Fibroblast of lung (primary cell): ENCODE measurements at places on chromosomes 3 and 15. TPM values are rescaled to one million over a fixed set of nuclear protein-coding genes. Genes with fewer than 3 reads are reported as not detected.

DNA sequence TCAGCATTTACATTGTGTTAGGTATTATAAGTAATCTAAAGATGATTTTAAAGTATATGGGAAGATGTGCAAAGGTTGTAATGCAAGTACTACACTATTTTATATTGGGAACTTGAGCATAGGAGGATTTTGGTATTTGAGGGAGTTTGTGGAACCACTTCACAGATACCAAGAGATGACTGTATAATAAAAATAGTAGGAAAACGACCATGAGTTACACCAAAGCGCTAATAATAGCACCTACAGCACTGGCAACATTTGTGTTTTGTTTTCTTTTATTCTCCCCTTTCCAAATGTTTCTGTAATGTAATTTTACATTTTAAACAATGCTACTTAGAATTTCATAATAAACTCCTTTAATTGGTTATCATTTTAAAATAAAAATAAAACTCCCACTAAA, 10.5 kb downstream of the CNBP start:
- no peak overlapping the region for H3K4me3 ChIP-seq
- H3K27ac ChIP-seq = no peak overlapping the region
- peaks cover 15% of the 10 kb centered on the region for H3K36me3 ChIP-seq
- H3K27me3 ChIP-seq = no peaks in the 10 kb centered on the region

GRCh38 chr3:141313093-141313683, 55.1 kb upstream of the ZBTB38 start:
- H3K4me3 ChIP-seq = no peak overlapping the region
- no peaks in the 10 kb centered on the region for H3K27me3 ChIP-seq
- no peak overlapping the region for H3K27ac ChIP-seq
- no peaks in the 10 kb centered on the region for H3K36me3 ChIP-seq
- no peak for DNase-seq

DNA sequence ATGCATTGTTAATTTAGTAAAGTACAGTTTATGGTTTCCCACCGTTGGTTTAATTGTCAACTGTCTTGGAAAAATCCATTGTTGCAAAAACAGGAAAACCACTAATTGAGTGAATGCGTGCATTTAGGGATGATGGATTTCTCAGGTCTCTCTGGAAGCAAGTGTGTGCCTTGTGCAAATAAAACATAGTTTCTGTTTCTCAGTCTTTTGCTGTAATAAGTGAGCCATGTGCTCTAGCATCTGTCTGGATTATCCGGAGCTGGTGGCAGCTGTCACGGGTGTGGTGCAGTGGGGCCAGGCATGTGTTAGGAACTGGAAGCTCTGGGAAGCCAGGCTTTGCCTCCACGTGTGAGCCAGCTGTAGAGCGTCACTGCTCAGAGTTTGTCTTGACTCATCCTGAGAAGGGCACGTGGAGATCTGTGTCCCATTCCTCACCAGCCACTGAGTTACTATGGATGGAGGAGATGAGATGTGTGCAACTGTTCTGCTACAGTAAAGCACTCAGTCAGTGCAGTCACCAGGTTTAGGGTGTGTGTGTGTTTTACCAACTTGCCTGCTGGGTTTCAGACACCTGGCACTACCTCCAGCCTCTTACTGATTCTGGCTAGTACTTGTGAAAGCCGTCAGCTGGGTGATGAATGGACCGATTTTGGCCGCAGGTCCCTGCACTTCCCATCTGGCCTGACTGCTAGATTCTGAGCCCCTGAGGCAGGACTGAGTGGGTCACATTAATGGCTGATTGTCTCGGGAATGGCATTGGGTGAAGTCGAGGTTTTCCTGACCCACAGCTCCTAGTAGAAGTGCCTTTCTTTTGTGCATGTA, 7.2 kb downstream of the APBA2 start:
- H3K27me3 ChIP-seq = no peaks in the 10 kb centered on the region
- no peak overlapping the region for H3K4me3 ChIP-seq
- no peak overlapping the region for H3K27ac ChIP-seq
- H3K4me1 ChIP-seq = peaks cover 4% of the 10 kb centered on the region

- no peaks in the 10 kb centered on the region for H3K36me3 ChIP-seq
- H3K27ac ChIP-seq = no peak overlapping the region
Measured at GRCh38 chr3:120688121-120688520, 6.1 kb upstream of the HGD start.

GRCh38 chr15:85099195-85099803, 117.6 kb downstream of the PDE8A start:
- H3K36me3 ChIP-seq = no peaks in the 10 kb centered on the region
- DNase-seq = no peak
- no peak overlapping the region for H3K27ac ChIP-seq
- no peaks in the 10 kb centered on the region for H3K4me1 ChIP-seq
- no peak overlapping the region for H3K4me3 ChIP-seq

GRCh38 chr3:180401226-180401625, 200.7 kb upstream of the TTC14 start:
- H3K27me3 ChIP-seq = no peaks in the 10 kb centered on the region
- no peak overlapping the region for H3K4me3 ChIP-seq
- H3K4me1 ChIP-seq = no peaks in the 10 kb centered on the region
- H3K27ac ChIP-seq = no peak overlapping the region

- H3K4me1 ChIP-seq = no peaks in the 10 kb centered on the region
- H3K36me3 ChIP-seq = peaks cover 4% of the 10 kb centered on the region
- H3K27ac ChIP-seq = no peak overlapping the region
- DNase-seq = peak; percentile 48
Measured at GRCh38 chr15:34366271-34367065, 528 bp downstream of the LPCAT4 start.

GRCh38 chr3:58217209-58217811, 6.5 kb upstream of the DNASE1L3 start:
- DNase-seq = peak; percentile 67
- H3K27me3 ChIP-seq = peaks cover 7% of the 10 kb centered on the region
- no peak overlapping the region for H3K27ac ChIP-seq
- no peaks in the 10 kb centered on the region for H3K4me1 ChIP-seq

DNA sequence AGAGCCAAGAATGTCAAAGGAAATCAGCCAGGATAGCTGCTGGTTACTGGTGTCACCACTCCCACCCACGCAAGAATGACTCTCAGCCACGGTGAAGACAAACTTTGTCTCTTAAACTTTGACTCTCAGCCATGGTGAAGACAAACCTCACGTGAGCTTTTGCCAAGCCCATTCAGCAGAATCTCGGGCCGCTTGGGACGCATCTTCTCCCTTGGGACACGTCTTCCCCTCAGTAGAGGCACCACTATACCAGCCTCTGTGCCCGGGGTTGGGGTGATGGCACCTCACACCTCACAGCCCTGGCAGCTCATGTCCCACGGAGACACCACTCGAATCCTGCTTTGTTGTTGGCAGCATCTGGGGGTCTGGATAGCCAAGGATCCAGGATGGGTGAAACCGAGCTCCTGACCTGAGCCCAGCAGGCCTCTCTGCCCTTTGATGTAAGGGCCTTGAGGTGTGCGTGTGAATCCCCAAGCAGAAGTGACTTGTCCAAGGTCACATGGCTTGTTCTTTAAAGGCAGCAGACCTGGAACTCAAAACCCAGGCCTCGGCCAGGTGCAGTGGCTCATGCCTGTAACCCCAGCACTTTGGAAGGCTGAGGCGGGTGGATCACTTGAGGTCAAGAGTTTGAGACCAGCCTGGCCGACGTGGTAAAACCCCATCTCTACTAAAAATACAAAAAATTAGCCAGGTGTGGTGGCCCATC, 21.8 kb downstream of the RBPMS2 start:
- H3K36me3 ChIP-seq = no peaks in the 10 kb centered on the region
- H3K4me1 ChIP-seq = no peaks in the 10 kb centered on the region
- H3K27me3 ChIP-seq = no peaks in the 10 kb centered on the region
- no peak overlapping the region for H3K27ac ChIP-seq

DNA sequence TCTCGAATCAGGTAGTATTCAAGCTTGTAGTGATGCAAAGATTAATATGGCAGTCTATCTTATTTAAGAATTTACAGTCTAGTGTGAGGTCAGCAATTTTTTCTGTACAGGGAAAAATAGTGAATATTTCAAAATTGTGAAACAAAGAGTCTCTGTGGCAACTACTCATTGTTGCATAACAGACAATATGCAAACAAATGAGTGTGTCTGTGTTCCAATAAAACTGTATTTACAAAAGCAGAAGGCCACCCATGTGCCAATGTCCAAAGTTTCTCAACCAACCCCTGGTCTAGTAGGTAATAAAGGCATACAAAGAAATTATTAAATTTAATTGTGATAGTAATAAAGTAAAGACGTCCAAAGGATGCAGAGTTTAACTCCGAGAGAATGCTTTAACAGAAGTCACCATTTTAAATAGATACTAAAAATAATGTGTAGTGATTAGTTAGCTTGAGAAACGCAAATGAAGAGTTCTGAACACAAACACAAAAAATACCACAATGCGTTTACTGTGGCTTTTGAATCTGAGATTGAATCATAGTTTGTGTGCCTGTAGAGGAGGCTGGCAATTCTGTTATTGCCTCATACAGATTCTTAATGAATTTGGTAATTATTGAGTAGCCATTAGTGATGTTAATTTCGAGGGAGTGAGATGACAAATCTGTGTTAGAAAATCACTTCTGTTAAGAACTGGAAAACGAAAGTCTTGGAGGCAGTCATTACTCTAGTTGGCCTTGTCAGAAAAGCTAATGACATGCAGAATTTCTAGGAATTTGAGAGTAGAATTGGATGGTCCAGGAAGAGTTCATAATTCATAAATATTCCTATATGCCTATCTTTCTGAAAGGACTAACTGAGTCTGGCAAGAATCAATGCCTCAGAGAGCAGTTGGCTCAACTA, 48.7 kb downstream of the CADM2 start:
- H3K4me3 ChIP-seq = no peak overlapping the region
- no peak for DNase-seq
- H3K36me3 ChIP-seq = no peaks in the 10 kb centered on the region
- no peak overlapping the region for H3K27ac ChIP-seq
- no peaks in the 10 kb centered on the region for H3K4me1 ChIP-seq

DNA sequence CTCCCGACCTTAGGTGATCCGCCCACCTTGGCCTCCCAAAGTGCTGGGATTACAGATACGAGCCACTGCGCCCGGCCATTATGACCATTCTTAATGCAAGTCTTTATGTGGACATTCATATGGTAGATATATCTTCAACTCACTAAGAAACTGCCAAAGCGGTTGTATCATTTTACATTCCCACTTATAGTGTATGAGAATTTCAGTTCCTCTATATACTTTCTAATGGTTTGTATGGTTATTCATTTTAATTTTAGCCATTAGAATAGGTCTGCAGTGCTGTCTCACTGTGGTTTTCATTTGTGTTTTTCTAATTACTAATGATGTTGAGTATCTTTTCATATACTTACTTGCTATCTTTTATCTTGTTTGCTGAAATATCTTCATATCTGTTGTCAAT, 32.5 kb downstream of the TCF12 start:
- no peak overlapping the region for H3K4me3 ChIP-seq
- H3K4me1 ChIP-seq = peaks cover 3% of the 10 kb centered on the region
- H3K36me3 ChIP-seq = no peaks in the 10 kb centered on the region

DNA sequence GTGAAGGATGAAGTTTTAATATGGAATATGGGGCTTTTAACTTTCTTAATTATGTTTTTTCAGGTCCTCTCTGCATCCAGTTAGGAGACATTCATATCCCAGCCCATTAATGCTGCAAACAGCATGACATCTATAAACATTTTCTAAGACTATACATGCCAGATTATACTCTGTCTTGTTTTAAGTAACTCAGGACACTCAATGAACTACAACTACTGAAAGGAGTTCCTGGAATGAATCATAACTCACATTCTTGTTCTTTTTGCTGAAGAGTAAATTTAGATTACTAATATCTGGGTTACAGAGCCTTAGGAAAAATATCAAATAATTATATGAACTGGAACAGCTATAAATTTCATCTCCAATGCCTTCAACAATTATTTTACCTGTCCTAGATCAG, 167.4 kb downstream of the STAG1 start:
- no peaks in the 10 kb centered on the region for H3K27me3 ChIP-seq
- no peak overlapping the region for H3K4me3 ChIP-seq
- DNase-seq = peak; percentile 21
- no peaks in the 10 kb centered on the region for H3K36me3 ChIP-seq
- H3K27ac ChIP-seq = no peak overlapping the region
- no peaks in the 10 kb centered on the region for H3K4me1 ChIP-seq

- DNase-seq = no peak
- no peaks in the 10 kb centered on the region for H3K36me3 ChIP-seq
- no peak overlapping the region for H3K4me3 ChIP-seq
- no peaks in the 10 kb centered on the region for H3K4me1 ChIP-seq
- no peak overlapping the region for H3K27ac ChIP-seq
- no peaks in the 10 kb centered on the region for H3K27me3 ChIP-seq
Measured at GRCh38 chr3:33488683-33489082, 48.5 kb upstream of the UBP1 start.

DNA sequence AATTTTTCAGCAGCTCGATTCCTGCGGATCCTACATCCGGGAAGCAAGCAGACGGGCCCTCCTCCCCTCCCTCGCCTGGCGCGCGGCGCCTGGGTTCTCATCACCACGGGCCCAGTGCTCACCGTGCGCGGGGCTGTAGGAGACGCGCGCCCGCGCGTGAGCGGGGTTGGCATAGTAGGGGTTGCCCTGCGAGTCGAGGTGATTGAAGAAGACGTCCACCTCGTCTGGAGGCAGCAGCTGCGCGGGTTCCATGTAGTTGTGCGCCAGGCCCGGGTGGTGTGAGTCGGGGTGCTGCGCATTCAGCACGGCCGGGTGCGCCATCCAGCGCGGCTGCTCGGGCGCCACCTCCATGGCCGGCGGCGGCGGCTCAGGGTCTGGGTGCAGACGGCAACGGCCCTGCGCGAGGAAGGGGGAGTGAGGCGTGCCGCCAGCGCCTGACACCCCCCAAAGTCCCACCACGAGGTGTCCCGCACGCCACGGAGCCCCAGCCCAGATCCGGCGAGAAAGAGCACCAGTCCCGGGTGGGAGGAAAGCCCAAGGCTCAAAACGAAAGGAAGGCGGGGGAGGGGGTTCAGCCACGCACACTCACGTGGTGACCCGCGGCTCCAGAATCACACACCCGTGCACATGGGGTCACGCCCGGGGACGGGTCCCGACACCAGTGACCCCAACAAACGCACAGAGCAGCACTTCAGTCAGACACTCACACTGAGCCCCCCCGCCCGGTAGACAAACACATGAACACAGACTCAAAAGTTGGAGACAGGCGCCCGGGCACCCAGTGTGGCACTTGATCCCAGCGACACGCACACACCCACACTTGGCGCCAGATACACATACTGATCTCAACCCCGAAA, 6.1 kb downstream of the GATA2 start:
- H3K36me3 ChIP-seq = no peaks in the 10 kb centered on the region
- H3K27ac ChIP-seq = peak overlapping the region; percentile 30
- DNase-seq = peak; percentile 59

GRCh38 chr3:98026425-98027084, 8.6 kb downstream of the GABRR3 start:
- H3K27me3 ChIP-seq = no peaks in the 10 kb centered on the region
- no peak overlapping the region for H3K4me3 ChIP-seq
- H3K27ac ChIP-seq = no peak overlapping the region

GRCh38 chr15:82036461-82036860, 9.4 kb downstream of the MEX3B start:
- H3K4me1 ChIP-seq = no peaks in the 10 kb centered on the region
- DNase-seq = no peak
- no peak overlapping the region for H3K4me3 ChIP-seq
- H3K27ac ChIP-seq = no peak overlapping the region

Gene PDZRN3
- total RNA-seq = 47.5 and 56.3 TPM in 2 replicates

Gene MYO5C
- total RNA-seq = under 0.01 TPM in 2 replicates

Gene PRR20G
- not detected in 2 replicates for total RNA-seq
